Colonic mucosa (tissue), 4 donors: ENCODE measurements at places on chromosomes 7 and 10. TPM values are rescaled to one million over a fixed set of nuclear protein-coding genes. Genes with fewer than 3 reads are reported as not detected.

The CASP2 gene
- total RNA-seq: 47.0 TPM

The TMEM273 gene
- total RNA-seq: 3.4 TPM

The NFE2L3 gene
- total RNA-seq: 12.0 TPM

- DNase-seq: no peak
These were observed 1197.7 kb upstream of the LRRN3 start for GRCh38 chr7:109893231-109893630.

DNA sequence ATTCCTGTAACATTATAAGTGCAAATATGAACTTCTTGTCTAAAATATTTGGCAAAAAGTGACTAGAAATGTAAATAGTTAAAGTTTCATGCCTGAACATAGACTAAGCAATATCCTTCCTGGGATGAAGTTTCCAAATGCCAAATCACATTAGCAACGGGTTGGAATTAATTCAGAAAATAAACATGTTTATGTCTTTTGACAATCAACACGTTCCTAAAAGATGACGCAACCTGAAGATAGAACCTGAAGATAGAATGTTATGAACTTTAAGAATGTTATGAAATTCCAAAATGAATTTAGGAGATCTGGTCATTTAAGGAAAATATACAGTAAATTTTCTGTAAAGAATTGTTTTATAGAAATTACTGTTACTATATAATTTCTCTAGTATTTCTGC is 9.2 kb downstream of the LAMB4 start:
- no peak for DNase-seq

GRCh38 chr7:100983451-100984187 is 14.3 kb downstream of the MUC12 start:
- peak; percentile 73 for DNase-seq

DNA sequence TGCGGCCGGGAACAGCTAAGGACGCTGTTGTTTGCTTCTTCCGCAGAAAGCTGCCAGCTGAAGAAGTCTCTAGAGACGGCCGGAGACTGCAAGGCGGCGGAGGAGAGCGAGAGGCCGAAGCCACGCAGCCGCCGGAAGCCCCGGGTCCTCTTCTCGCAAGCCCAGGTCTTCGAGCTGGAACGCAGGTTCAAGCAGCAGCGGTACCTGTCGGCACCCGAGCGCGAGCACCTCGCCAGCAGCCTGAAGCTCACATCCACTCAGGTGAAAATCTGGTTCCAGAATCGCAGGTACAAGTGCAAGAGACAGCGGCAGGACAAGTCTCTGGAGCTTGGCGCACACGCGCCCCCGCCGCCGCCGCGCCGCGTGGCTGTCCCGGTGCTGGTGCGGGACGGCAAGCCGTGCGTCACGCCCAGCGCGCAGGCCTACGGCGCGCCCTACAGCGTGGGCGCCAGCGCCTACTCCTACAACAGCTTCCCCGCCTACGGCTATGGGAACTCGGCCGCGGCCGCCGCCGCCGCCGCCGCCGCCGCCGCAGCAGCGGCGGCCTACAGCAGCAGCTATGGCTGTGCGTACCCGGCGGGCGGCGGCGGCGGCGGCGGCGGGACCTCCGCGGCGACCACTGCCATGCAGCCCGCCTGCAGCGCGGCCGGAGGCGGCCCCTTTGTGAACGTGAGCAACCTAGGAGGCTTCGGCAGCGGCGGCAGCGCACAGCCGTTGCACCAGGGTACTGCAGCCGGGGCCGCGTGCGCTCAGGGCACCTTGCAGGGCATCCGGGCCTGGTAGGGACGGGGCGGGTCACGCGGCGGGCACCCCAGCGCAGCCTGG is 2.4 kb downstream of the NKX2-3 start:
- DNase-seq: no peak

- no peak for DNase-seq
These were observed 431.2 kb downstream of the TNS3 start for GRCh38 chr7:47150497-47151260.
